ENCODE measurements at places on chromosomes 13 and 19. TPM values are rescaled to one million over a fixed set of nuclear protein-coding genes. Genes with fewer than 3 reads are reported as not detected.

Gene SLC39A3
- 45.2 TPM for polyA plus RNA-seq

Gene SLC7A1
- polyA plus RNA-seq = 37.8 TPM

Gene ZNF528
- 19.2 TPM for polyA plus RNA-seq

Gene SBK2
- polyA plus RNA-seq = not detected

Gene CPAMD8
- 0.80 TPM for polyA plus RNA-seq

Gene ZNRF4
- polyA plus RNA-seq = not detected

Gene ATP4A
- not detected for polyA plus RNA-seq

Gene NLRP11
- polyA plus RNA-seq = not detected

Gene FXYD1
- 1.2 TPM for polyA plus RNA-seq

Gene FPR1
- not detected for polyA plus RNA-seq

Gene ZNF221
- 1.6 TPM for polyA plus RNA-seq

Gene TTC9B
- 0.15 TPM for polyA plus RNA-seq

Gene LCP1
- 0.64 TPM for polyA plus RNA-seq

Gene ZNF681
- polyA plus RNA-seq = 1.1 TPM

Gene ACER1
- polyA plus RNA-seq = not detected

Gene SHISA2
- polyA plus RNA-seq = 0.35 TPM

Gene NBEA
- polyA plus RNA-seq = 1.9 TPM
